Uterus (tissue), 4 donors: ENCODE measurements at places on chromosomes 5 and 9.

GRCh38 chr5:35125746-35126145, 78.0 kb upstream of the AGXT2 start:
- no peak for DNase-seq

DNA sequence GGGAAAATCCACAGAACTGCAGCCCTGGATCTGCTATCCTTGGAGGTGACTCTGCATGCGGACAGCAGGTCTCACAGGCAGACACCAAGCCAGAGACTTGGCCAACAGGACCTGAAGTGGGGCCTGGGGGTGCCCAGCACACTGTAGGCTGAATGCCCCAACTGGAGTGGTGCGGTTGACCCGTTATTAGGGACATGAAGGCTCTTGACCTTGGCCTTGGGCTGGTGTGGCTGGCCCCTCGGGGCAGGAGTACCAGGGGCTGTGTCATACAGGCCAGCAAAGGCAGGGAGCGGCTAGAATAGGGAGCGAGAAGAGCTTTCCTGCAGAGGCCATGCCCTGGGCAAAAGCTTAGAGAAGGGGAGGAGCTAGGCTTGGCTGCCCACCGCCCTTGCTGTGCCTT, 153.2 kb upstream of the MVB12B start:
- DNase-seq = no peak

DNA sequence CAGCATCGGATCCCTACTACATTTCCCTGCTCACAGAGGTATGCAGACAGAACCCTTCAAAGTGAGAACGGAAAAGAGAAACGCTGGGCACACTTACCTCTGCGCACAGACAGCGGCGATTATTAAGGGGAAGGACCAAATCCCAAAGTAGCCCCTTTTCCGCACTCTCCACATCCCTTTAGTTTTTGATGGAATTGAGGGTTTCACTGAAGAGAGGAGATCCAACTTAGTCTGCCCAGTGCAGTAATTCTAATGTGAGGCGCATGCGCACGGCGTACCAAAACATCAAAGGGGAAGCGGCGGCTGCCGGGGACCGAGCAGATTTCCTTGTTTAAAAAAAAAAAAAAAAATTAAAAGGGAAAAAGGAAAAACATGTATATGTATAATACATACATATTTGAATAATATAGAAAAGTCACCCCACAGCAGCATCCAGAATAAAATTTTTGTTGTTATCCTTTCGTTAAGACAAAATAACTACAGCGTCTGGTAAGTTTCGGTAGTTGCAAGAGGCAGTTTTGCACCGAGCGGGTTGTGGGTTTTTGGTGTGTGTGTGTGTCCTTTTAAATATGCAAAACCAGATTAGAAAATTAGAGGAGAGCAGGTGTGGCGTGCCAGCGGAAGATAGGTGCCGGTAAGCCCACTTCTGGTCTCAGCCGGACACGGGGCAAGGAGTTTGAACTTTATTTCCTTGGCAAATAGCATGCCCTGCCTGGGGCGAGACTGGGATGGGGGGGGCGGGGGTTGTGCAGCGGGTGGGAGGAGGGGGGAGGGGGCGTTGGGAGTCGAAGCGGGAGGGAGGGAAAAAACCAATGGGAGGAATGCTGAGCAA, at the start of gene GABRB2:
TSS of gene GABRB2 (minus strand) at position 256 of the 832 bp plus-strand sequence. CDS start at position 174, 82 bp downstream.
- no peak for DNase-seq

DNA sequence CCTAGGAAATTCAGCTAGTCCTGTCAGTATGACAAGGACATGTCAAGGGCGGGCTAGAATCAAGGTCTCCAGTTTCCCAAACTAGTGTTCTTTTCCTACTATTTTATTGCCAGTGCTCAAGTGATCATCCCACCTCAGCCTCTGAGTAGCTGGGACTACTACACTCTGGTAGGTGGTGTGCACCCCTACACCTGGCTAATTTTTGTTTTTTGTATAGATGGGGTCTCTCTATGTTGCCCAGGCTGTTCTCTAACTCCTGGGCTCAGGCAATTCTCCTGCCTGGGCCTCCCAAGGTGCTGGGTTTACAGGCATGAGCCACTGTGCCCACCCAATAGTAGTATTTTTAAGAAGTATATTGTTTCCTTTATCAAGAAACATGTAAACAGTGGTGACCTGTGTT, 54.0 kb downstream of the C9orf85 start:
- DNase-seq = no peak

- DNase-seq = no peak
Observed at GRCh38 chr9:22855980-22856379, 409.4 kb downstream of the DMRTA1 start.

GRCh38 chr5:132463811-132464155, 26.8 kb downstream of the IRF1 start:
- peak; percentile 2 for DNase-seq

DNA sequence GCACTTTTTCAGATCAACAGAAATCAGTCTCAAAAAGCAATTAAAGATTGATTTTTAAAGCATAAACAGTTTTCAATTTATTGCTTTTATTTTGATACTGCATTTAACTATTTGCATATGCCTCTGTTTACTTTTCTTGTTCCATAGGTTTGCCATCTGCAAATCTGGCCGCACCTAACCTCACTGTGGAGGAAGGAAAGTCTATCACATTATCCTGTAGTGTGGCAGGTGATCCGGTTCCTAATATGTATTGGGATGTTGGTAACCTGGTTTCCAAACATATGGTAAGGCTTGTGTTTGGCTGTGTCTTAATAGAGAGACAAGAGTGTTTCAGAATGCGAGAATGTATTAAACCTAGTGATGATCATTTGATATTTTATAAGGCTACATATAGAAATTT, 53.9 kb downstream of the NTRK2 start:
- no peak for DNase-seq
